Cortex of kidney (tissue), 1 donor: ENCODE measurements at places on chromosomes 3 and 15.

- DNase-seq = no peak
Observed at GRCh38 chr15:34853001-34853758, 57.8 kb upstream of the ACTC1 start.

GRCh38 chr3:138933981-138934691 is 12.8 kb downstream of the FOXL2 start:
- no peak for DNase-seq

GRCh38 chr3:37096288-37096687 is 78.1 kb downstream of the LRRFIP2 start:
- no peak for DNase-seq

- DNase-seq = no peak
Observed at GRCh38 chr3:143036557-143036956, 35.2 kb downstream of the U2SURP start.

GRCh38 chr15:59443341-59444072 is 5.5 kb downstream of the FAM81A start:
- DNase-seq = no peak

DNA sequence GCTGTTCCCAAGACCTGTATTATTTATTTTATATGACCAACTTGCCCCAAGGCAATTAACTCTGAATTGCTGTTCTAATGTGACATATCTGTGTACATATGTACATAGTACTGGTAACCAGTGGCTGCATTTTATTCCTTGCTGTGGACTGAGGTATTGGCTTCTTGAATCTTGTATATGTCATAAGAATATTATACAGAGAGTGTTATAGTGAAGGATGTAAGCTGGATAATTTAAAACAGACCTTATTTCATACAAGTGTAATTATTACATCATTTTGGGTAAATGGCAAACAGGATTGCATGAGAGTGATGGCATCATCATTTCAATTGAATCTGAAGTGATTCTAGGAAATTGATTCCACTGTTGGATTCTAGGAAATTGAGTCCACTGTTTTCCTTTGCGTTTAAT is 32.9 kb downstream of the B3GALNT1 start:
- DNase-seq = no peak

DNA sequence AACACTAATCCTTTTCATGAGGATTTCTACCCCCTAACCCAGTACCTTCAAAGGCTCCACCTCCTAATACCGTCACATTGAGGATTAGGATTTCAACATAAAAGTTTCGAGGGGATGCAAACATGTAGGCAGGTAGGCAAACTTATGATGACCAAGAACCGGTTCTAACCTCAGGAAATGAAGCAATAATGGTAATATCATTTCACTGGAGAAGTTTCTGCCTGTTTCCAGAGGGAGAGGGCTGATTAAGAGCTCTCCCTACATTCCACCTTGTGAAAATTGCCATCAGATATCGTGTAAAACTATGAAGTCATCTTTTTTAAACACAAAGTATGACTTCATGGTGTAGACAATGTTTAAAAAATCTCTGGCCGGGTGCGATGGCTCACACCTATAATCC is 31.6 kb downstream of the NKIRAS1 start:
- no peak for DNase-seq

- no peak for DNase-seq
Observed at GRCh38 chr3:10160346-10160745, 4.4 kb upstream of the IRAK2 start.

GRCh38 chr3:72938471-72939265 is 50.8 kb downstream of the GXYLT2 start:
- no peak for DNase-seq

DNA sequence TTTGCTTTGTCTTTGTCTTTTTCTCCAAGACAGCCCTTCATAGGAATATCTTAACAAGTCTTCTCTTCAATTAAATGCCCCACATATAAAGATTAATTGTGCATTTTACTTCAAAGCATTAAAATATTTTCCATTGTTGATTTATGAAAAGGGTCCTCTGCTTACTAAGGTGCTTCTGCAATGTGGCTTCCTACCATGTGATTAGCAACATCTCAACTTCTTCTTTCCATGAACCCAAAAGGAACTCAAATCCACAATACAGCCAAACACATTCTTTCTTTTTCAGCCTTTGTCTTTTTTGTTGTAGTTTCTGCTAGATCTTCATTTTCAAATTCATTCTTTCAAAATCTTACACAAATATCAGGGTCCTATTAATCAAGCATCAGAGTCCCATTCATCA is 309.2 kb downstream of the NSUN3 start:
- DNase-seq = no peak

GRCh38 chr3:111862974-111863373 is 3.9 kb downstream of the PHLDB2 start:
- no peak for DNase-seq

- no peak for DNase-seq
Observed at GRCh38 chr15:27490867-27491595, 520.0 kb downstream of the GABRG3 start.

GRCh38 chr3:186375443-186375842 is 13.4 kb upstream of the DGKG start:
- no peak for DNase-seq

DNA sequence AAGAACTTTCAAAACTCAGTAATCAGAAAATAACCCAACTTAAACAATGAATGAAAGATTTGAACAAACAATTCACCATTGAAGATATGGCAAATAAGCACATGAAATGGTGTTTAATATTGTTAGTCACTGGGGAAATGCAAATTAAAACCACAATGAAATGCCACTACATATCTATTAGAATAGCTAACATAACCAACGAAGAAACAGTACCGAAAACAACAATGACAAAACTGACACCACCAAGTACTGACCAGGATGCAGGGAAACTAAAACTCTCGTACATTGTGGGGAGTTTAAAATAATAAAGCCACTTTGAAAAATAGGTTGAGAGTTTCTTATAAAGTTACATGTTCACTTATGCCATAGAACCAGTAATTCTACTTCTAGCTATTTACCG is 69.1 kb downstream of the KBTBD8 start:
- DNase-seq = no peak

DNA sequence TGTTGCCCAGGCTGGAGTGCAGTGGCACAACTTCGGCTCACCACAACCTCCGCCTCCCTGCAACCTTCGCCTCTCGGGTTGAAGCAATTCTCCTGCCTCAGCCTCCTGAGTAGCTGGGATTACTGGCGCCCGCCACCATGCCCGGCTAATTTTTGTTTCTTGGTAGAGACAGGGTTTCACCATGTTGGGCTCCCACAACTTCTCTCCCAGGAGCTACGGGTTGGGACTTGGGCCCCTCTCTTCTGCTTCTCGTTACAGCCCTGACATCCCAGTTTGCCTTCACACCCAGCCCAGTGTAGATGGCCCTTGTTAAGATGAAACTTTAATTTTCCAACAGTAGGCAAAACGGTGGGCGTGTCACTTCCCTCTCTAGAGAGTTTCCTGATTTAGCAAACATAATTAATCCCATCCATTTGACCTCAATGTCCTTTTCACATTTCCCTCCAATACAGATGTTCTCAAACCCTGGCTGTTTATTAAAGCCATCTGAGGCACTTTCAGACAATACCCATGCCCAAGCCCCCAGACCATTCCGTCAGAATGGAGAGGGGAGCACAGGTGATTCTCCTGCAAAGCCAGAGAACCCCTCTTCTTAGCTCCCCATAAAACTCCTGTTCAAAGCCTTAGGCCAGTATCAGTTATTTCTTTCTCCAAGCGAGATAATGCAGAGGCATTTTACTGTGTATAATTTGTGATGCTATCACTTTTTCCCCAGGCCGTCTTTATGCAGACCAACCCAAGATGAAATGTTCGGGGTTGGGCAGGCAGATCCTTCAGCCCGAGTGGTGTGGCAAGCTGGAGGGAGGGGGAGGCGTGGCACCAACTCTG is 245.7 kb downstream of the XXYLT1 start:
- no peak for DNase-seq

GRCh38 chr3:170555329-170555728 is 30.5 kb downstream of the SLC7A14 start:
- no peak for DNase-seq

- DNase-seq = no peak
Observed at GRCh38 chr3:32165442-32165841, 59.0 kb downstream of the GPD1L start.

DNA sequence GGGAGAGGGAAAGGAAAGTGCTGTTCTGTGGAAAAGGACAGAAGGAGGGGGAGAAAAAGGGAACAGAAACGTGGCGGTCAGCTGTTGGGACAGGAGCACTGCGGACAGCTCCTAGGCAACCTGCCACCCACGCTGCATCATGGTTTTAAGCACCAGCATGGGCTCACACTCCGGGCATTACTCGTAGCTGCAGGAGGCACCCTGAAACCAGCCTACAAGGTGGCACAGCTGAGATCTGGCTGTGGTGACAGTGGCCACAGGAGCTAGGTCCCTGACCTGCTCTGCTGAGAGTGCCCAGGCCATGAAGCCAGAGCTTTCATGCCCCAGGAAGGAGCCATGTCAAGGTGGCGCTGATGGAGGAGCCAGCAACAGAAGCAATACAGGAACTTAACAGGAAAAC is 161.4 kb upstream of the ST8SIA2 start:
- DNase-seq = no peak

GRCh38 chr3:31054032-31054431 is 159.6 kb upstream of the GADL1 start:
- DNase-seq = no peak

GRCh38 chr3:136543385-136543784 is 208.8 kb downstream of the STAG1 start:
- DNase-seq = no peak

GRCh38 chr3:128283421-128283820 is 130.1 kb downstream of the EEFSEC start:
- DNase-seq = no peak

GRCh38 chr15:78621810-78622402 is 1.1 kb upstream of the CHRNA3 start:
- DNase-seq = no peak

DNA sequence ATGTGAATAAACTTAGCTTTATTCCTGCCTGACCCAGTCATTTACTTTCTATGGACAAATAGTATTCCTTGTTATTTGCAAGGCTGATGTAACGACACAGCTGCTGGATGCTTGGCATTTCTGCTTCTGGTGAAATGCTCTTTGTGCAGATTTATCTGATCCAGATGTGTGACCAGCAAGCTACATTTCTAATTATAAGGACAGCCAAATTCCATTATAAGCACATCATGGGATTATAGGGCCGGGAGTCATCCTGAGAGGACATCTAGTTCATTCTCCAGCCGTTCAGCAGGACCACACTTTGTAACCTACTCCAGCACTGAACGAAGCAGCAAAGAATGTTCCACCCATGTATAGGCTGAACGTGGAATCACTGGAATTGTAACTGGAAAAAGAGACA is 42.9 kb downstream of the FNDC3B start:
- DNase-seq = no peak

GRCh38 chr3:60154011-60154410 is 1097.2 kb downstream of the FHIT start:
- no peak for DNase-seq

GRCh38 chr3:42066516-42067181 is 24.5 kb upstream of the TRAK1 start:
- DNase-seq = no peak

DNA sequence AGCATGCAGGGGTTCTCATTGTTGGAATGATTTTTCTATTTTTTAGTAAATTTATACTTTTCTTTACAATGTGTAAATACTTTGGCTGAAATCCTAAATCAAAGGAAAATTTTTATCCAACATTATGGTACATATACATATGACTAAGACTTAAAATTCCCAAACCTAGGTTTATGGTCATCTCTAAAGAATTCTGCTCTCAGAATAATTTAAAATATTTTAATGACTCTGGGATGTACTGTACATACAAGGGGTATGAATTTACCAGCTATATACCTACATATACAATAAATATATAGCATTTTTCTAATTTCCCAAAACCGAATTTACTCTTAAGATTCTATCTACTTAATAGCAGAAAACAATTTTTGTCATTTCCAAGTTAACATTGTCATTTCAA is 137.9 kb upstream of the POU1F1 start:
- no peak for DNase-seq
